ENCODE measurements at places on chromosomes 4 and X.

DNA sequence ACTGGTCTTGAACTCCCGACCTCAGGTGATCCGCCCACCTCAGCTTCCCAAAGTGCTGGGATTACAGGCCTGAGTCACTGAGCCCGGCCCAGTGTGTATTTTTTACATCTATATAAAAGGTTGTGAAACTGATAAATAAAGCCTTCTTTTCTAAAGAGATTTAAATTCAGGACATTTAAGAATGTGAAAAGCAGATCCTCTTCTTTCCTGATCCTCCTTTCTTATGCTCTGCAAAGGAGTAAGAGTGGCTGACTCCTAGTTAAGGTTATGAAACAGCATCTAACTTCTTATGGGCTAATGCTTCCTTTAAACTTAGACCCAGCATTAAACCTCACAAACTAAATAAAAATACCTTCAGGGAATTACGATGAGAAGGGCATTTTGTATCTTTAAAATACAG, 197.7 kb upstream of the MAB21L2 start:
- DNase-seq, result no peak

DNA sequence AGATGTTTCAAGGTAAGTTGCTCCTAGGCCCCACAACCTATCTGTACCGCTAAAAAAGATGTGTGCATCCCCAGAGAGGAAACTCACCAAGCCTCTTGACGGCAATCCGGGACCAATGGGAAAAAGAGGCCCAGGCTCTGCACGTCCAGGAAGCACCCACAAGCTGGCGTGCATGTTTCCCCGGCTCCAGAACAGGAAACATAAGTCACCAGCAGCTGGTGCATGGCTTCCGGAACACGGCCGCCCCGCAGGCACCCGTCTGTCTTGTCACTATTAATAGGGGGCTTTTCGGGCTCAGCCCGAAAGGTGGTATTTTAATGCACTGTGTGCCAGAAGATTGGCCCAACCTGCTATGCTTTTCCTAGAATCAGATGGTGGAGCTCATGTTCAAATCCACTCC, 22.2 kb downstream of the CRMP1 start:
- no peak for DNase-seq

- DNase-seq, result no peak
Observed at GRCh38 chr4:31998807-31999206, 1278.6 kb downstream of the PCDH7 start.

GRCh38 chr4:100312615-100313350, 122.5 kb upstream of the DDIT4L start:
- DNase-seq, result no peak

GRCh38 chr4:127469542-127469941, 163.2 kb upstream of the INTU start:
- no peak for DNase-seq

DNA sequence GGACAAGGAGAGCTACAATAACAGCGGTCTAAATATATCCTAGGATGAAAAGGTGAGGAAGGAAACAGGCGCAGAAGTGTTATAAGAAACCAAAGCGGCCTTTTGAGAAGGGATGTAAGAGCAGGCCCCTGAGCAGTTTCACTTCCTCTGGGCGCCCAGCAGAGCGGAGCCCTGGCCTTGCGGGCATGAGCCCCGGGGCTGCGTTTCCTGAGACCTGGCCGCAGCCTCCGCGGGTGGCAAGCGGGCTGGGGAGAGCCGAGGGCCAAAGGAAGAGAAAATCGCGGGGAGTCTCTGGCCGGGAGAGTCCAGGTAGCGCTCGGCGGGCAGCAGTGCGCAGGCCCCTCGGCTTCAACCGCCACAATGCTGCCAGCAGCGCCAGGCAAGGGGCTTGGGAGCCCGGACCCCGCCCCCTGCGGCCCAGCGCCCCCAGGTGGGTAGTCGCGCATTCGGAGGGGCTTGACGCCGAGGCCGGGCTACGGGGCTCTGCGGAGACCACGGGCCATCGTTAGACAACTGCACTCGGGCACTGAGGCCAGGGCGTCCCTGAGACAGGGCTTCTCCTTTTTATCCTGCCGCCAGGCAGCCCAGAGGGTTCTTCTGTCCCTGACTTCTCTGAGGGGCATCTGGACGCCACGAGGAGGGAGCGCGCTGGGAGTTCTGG, at the start of gene BANK1:
TSS of gene BANK1 (plus strand) at position 210 of the 661 bp plus-strand sequence. CDS start at position 361, 151 bp downstream.
- no peak for DNase-seq

DNA sequence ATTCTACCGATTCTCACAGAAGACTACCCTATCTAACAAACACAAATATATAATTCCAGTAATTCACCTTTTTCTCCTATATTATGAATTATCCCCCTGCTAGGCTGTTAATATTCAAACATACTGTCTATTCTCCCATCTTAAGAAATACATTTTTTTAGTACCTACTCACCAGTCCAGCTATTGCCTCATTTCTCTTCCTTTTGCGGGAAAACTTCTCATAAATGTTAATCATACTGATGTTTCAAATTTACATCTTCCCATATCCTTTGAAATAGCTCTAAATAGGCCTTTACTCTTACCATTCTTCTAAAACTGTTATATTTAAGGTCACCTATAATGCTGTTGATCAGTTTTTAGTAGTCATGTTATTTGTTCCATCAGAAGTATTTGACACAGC, 759.1 kb upstream of the SLIT2 start:
- peak; percentile 64 for DNase-seq

DNA sequence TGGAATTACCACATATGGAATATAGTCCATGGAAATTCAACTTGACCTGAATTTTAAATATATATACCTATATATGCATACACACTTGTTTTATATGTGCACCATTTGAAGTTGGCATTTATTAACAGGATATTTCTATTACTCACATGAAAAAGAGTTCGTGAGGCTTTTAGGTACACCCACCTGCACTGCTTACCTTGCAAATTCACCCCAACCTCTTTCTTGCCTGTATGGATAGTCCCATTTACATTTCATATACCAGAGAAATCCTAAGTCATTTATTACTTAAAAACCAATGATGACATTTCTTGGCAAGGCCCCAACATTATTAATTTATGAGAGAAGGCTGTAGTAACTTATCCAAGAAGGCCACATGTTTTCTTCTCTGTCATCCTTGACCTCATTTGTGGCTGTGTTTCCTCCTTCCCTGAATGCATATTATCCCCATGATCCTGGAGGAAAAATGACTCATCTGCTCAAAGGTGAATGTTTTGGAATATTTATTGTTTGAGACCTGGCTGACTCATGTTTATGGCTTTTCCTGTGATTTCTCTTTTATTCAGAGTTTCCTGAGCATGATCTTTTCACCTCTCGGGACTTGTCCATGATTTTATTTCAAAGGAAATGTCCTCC, 62.2 kb upstream of the FAM241A start:
- DNase-seq, result peak; percentile 85
